ENCODE measurements at places on chromosomes 11 and 22.

GRCh38 chr11:72787216-72788104 lies 6.4 kb downstream of the STARD10 start:
- no peak for DNase-seq

DNA sequence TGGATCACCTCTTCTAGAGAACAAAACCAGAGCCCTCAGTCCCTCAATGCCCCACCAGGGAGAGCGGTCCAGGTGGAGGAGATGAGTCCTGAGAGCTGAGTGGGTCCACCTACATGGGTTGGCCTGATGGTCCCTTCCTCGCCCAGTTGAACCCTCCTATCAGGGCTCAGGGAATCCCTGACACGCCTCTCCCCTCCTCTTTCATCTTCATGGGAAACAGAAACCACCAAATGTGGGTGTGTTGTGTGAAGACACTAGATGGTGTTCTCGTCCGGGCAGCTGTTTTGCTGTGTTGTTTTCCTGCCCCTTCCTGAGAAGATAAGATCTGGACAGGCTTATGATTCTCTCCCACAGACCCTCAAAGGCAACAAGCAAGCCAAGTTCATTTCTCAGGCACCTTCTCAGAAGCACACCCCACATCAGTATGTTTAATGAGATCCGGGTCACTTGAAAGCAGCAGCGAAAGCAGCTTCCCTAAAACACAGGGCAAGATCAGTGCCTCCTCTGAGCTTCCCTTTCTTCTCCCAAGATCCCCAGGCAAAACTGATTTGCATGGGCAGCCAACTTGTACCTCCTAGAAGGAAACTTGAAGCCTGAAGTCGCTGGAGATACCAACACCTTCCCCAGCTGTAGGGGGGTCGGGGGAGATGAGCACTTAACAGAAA lies 35.3 kb upstream of the POU2AF1 start:
- no peak for DNase-seq

DNA sequence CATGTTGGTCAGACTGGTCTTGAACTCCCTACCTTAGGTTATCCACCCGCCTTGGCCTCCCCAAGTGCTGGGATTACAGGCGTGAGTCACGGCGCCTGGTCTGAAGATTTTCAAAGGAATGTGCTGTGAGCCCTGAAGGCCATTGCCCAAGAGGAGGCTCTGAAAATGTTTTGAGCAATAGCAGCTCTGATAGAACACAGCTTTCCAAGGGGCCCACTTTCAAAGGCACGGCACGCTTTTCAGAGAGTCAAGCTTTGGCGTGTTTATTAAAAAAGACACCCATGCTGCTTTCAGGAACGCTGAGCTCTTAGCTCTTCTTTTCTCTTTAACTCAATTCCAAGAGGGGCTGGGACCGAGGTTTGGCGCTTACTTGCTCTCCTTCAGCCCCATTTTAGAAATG lies 73.8 kb upstream of the CDON start:
- DNase-seq, result no peak

GRCh38 chr11:126438691-126439090 lies 83.2 kb downstream of the ST3GAL4 start:
- no peak for DNase-seq

- no peak for DNase-seq
These were observed 47.2 kb downstream of the CCDC15 start for GRCh38 chr11:125001079-125001778.

DNA sequence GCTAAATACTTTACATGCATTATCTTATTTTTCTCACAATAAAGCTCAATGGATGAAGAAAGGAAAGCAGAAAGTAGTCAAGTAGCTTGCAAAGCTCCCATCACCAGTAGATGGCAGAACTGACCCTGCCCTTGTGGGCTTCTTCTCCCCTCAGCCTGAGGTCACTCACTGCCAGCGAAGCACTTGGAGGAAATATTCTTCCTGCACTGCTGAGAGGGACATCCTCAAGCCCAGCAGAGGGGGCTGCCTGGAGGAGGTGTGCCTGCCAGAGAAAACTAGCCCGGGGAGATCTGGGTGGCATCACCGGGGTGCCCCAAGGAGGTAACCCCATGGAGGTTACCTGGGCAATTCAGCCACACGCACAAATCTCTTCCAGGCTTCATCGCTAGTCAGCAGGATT lies 6.6 kb downstream of the APOL4 start:
- DNase-seq, result no peak

DNA sequence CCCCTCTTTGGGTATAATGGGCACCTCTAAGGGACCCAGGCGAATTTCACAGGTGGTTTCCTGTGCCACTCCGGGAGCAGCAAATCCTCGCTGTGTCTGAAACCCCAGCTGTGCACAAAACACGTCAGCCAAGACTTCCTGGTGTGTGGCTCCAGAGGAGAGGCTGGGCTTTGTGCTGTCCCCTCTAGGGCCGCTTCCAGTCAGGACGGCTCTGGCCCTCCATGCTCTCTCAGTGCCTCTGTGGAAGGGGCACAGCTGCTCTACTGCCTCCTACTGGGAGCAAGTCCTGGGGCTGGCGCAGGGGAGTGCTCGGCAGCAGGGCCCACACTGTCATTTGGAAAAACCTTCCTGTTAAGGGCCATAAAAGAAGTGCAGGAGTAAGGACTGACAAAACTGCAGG lies 23.7 kb upstream of the ARFGAP3 start:
- DNase-seq, result no peak

DNA sequence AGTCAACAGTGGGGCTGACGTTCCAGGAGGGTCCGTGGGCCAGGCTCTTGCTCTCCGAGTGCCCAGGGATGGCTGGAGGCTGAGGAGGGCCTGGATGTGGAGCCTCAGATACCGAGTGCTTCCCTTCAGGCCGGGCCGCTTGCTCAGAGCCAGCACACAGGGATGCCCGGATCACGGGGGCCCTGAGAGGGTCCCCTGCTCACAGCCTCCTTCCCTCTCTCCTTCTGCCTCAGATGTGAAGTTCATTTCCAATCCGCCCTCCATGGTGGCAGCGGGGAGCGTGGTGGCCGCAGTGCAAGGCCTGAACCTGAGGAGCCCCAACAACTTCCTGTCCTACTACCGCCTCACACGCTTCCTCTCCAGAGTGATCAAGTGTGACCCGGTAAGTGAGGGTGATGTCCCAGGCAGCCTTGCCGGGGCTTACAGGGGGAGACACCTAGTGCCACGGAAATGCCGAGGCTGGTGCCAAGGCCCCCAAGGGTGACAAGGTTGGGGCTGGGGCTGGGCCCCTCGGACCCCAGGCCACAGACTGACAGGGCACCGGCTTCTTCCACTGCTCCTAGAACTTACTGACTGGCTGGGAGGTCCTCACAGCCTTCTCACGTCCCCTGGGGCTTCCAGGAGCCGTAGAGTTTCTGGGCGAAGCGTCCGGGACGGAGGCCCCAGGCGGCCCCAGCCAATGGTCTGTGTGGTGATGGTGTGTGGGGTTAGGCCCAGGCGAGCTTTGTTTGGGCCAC lies 7.0 kb downstream of the CCND1 start:
- no peak for DNase-seq

DNA sequence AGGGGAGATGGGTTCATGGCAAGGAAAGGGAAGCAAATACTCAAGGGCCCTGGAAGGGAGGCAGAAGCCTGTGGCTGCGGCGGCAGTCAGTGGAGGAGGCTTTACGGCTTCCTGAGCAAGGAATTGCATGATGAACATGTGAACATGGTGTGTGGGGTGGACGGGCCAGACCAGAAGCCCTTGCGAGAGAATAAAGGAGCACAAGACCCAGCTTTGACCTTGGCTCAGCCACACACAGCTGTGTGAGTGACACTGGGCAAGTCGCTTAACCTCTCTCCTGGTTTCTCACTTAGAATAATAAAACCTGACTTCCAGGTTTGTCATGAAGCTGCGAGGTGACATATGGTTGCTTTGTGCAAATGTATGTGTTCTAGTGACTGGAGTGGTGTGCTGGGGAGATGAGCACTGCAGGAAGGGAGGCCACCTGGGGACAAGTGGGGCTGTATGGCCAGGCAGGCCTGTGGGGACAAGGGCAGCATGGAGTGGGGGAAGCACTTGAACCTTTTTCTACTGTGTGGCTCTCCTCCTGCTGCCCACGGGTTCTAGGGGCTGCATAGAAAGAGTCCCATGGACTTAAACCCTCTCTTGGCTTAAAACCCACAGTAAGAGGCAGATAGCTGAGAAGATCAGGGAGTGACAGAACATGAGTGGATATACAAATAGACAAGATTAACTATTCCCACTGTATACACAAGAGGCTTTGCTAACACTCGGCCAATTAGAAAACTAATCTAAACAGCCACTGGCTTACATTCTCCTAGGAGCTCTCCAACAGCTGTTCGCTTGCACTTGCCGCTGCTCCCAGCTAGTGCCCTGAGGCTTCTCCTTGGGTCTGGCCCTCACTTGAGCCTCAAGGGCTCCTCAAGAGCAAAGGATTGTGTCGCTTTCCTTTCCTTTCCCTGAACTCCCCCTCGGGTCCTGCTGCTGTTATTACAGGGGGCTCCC lies 67.3 kb upstream of the CDON start:
- no peak for DNase-seq

- no peak for DNase-seq
These were observed 6.9 kb upstream of the NFAM1 start for GRCh38 chr22:42439021-42439567.

GRCh38 chr11:131849485-131849884 lies 479.1 kb downstream of the NTM start:
- DNase-seq, result no peak

DNA sequence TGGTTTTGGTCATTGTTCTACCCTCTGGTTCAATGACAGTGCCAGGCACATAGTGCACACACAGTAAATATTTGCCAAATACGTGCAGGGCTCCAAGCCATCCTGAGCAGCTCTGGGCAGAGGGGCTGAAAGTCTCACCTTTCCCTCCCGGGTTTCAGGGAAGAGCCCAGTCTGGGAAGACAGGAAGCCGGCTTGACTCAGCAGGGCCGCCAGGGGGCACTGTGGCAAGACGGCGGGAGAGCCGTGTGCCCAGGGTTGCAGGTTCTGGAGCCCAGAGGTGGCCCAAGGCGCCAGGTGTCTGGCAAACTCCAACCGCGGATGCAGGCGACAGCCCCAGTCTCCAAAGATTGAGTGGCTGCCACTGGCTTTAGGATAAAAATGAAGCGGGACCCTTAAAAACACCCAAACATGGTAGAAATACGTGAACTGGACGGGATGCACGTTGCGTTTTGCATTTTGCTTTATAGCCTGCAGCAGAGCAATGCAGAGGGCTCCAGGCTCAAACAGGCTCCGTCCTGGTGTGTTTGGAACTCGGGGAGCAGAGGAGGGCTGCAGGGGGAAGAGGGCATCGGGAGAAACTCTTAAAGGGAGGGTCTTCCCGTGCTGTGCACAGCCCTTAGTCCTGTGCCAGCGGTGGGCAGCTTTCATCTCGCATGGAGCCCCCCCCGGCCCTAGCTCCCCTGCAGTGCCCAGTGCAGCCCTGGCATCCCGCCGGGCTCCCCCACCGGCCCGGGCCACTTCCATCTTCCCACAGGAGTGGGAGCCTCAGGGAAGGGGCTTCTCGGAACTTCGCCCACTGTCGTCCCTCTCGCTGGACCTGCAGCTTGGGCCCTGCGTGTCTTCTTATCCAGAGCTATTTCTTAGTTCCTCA lies 10.7 kb downstream of the KRTAP5-5 start:
- no peak for DNase-seq

DNA sequence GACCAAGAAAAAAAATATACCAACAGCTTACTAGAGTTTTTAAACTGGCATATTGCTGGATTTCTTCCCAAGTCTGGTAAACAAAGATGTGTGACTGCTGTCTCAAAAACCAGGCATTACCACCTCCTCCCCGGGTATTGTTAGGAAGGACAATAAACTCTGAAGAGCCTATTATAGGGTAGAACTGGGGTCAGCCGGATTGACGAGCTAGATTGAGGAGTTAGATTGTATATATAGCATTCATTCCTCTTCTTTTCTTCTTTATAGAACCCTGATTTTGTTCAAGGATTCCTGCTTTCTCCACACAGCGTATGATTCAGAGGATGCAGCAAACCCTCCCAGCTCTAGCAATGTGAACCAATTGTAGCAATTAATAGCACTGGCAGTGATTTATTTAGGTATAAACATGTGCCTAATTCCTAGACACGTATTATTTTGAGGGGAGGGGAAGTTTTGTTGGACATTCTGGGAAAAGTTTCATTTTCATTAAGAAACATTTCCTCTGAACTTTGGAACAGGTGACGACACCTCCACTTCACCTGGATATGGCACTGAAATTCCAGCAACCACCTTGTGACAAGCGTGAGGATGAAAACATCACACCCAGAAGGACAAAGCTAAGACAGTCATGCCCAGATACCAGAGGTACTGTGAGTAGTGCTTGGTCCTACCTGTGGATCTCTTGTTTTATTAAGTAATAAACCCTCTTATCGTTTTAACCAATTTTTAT lies 679.4 kb upstream of the KIRREL3 start:
- DNase-seq, result no peak

- no peak for DNase-seq
These were observed 3.1 kb downstream of the CYB5R3 start for GRCh38 chr22:42645938-42646568.

DNA sequence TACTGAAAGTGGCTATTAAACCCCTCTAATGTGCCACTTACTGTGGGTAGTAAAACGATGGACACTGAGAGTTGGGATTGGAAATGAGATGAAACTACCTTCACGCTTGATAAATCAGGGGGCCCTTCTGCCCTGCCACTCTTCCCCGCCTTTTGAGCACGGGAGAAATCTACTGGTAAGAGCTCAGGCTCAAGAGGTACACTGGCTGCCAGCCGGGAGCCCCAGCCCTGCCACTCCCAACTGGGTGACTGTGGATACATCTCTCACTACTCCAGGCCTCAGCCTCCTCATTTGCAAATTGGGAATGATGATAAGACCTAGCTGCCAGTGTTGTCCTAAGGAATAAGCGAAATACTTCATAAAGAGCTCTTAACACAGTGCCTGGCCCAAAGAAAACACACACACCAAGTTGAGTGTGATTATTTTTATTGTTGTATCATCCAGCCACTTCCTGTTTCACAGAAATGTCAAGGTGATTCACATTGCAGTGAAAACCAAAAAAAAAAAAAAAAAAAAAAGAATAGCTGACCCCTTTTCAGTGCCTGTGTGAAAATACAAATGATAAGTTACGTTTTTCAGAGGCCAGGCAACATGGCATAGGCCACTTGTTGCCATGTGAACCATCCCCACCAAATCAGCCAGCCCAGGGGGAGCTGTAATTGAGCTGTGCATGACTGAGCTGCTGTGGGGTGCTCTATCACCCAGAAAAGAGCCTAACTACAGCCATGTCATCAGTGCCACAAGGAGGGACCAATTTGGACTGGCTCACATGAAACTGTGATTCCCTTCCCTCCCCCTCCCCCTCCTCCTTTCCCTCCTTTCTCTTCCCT lies 4.4 kb upstream of the ZNRD2 start:
- DNase-seq, result no peak
